ENCODE measurements at places on chromosomes 1 and 21.

GRCh38 chr1:16425125-16426025 lies 11.8 kb downstream of the SPATA21 start:
- DNase-seq = no peak

DNA sequence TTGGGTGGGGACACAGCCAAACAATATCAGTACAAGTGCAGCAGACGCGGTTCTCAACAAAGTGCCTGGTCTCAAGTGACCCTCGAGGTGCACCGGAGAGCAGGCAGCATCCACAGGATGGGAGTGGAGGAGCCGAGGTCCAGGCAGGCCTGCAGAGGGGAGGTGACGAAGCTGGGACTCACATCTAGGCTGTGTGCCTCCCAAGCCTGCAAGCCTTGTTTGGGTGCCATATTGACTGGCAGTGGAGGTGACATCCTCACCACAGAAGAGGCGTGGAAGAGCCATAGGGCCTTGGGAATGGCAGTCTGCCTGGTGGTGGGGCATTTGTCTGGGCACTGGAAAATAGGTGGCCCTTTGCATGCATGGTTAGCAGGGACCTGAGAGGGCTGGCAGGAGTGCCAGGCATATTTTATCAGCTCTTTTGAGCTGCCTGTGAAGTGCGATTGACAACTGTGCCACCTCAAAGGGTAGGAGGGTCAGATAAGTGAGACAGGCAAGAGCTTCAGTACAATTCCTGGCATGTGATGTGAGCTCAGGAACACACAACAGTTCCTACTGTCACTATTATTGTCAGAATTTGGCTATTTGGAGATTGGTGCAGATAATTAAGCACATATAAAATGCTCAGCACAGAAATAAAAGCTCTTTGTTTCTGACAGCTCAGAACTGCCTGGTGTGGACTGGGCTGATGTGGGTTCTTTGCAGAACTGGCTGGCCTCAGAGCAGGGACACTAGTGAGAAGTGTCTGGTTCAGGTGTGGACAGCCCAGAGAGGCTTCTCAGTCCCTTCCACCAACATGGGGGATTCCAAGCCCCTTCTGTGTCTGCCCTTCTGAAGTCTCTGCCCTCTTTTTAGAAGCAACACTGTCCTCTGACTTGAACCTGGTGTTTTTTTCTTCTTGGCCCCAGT lies 347.6 kb upstream of the AJAP1 start:
- DNase-seq = no peak

DNA sequence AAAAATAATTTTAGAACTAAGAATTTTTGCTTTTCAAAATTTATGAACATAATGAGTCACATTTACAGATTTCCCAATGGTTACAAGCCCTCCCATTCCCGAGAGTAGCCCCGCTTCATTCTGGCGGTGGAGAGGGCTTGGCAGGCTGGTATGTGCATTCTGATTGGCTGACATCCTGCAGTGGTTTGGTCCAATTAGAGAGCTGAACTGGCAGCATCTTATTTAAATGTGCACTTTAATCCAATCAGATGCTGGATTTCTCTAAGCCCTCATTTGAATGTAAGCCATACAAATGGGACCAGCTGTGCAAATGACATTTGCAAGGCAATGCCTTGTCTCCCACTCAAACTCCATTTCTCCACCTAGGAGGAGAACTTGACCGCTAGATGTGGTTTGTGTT lies 18.0 kb upstream of the TRIM17 start:
- no peak for DNase-seq

DNA sequence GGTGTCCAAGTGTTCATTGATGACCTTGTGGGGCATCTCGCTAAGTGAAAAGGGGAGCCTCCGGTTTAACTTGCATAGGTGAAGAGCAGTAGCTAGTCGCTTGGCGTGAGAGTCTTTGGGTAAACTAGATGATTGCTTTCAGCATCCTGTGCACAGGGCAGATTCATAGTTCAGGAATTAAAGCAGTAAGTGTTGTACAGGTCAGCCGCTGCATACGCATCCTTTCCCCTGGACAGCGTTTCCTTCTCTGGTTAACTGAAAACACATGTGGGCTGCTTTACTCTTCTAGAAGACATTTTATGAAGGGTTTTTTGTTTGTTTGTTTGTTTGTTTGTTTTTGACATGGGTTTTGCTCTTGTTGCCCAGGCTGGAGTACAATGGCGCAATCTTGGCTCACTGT lies 12.1 kb downstream of the NDUFV3 start:
- no peak for DNase-seq

DNA sequence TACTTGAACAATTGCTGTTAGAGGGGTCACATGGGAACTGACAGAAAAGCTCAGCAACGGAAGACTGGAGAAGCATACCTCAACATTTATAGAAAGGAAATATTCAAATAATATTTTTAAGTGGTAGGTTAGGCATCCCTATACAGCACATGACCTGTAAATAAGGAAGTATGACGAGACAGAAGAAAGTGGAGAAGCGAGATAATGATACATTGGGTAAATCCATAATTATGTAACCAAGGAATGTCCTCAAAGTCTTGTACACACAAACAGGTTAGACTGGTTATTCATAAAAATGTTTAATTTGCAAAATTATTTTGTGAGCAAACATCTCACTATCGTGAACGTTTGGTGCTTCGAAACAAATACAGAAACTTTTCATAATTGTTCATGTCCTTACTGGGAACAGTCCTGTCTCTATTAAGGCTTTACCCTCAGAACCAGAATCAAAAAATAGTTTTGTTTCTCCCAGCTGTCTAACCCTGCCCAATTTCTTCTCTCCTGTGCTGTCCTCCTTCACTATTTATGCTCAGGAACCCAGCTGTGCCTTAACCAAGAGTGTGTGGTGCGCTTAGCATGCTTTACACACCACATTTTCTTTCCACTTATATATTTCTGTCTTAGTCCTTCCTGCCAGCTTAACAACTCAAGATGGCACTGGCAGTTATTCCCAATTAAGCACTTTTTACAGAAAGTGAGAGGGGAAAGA lies 10.2 kb downstream of the KMO start:
- DNase-seq = no peak

DNA sequence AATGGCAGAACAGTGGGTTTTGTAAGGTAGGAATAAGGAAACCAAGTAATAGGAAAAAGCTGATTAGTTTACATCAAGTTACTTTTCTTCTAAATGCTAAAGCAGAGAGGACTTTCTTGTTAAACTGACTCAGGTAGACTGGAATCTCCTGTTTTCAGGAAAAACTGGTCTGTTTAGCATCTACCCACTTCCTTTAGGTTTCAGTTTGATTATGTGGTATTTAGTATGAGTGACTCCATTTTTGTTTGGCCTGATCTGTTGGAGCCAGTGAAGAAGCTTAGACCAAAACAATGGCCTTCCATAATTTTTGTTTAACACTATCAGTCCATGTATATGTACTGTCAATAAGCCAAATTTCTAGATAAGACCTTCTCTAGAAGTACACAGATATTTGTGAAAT lies 88.4 kb downstream of the EPB41 start:
- DNase-seq = no peak

DNA sequence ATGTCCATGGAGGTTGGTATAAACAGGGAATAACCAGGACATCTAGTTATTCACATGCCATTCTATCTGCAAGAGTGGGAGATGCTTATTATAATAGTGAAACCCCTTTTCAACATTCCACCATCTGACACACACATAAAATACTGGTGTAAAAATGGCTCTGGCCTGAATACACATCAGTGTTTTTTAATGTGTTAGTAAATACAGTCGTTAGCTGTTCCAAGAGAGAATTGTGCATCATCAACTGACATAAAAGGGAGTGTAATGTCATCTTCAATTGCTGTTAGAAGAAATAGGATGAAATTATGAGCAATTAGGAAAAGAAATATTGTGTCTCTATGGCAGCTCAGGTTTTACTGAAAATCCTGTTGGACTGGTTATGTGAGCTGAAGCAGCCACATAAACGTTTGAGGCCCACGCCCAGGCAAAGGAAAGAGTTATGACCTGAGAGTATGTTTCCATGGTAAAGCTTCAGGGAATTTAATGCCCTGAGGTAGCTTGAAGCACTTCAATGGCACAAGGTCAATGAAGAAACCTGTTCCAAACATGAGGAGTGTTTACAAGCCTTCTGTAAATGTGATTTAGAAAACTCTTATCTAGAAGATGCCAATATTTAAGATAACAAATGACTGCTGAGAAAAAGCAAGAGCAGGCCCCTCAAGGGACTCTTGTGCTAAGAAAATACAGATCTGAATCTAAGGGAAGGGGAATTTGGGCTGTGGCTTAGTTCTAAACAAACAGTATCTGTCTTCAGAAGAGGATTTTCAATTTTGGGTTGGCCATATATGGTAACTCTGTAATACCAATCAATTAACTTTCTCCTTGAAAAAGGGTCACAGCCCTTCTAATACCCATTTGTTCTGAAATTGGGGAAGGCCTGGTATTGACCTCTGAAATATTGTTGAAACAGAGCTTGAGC lies 384.3 kb downstream of the SEC16B start:
- no peak for DNase-seq

DNA sequence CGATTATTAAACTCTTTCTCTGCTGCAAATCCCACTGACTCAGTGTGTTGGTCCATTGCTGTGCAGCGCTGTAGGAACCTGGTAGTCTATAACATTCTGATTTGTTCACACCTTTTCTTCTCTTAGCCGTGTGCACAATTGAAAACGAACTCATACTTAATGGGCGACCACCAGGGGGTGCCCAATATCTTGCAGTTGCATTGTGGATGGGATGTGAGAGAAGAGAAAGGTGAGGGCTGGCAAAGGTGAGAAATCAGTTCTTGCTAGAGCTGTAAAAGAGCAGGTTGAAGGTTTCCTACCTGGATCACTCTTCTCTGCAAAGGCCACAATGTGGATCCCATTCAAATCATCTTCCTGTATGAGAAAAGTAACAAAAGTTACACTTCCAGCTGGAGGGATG lies 51.0 kb downstream of the CASQ2 start:
- DNase-seq = no peak

- DNase-seq = no peak
These were observed 65.4 kb downstream of the MACF1 start for GRCh38 chr1:39269791-39270342.

- DNase-seq = peak; percentile 83
These were observed 70.3 kb downstream of the PIK3CD start for GRCh38 chr1:9721606-9722377.

- no peak for DNase-seq
These were observed 34.1 kb upstream of the GPR153 start for GRCh38 chr1:6294890-6295556.

DNA sequence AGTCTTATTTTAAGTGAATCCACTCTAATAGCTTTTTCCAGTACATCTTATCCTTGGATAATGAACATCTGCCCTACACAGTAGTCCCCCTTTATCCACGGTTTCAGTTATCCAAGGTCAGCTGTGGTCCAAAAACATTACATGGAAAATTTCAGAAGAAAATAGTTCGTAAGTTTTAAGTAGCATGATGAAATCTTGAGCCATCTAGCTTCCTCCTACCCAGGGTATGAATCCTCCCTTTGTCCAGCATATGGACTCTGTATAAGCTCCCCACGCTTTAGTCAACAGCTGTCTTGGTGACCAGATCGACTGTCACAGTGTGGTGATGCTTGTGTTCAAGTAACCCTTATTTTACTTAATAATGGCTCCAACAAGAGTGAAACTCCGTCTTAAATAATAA lies 2.6 kb downstream of the GLRX2 start:
- DNase-seq = no peak

DNA sequence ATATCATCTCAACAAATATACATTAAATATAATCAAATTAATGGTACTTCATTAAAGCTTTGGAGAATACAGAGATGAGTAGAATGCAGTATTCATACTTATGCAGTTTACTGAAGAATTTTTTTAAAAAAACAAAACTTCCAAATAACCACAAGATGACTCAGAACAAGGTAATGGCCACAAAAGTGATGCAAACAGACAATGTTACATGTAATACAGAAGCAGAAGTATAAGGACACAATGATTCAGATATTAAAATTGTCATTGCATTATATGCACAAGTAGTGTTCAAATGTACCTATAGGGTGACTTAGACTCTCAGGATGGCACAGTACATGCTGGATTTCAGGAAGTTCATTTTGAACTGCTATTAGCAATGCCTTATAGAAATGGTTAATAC lies 227.2 kb upstream of the ST6GALNAC5 start:
- no peak for DNase-seq

DNA sequence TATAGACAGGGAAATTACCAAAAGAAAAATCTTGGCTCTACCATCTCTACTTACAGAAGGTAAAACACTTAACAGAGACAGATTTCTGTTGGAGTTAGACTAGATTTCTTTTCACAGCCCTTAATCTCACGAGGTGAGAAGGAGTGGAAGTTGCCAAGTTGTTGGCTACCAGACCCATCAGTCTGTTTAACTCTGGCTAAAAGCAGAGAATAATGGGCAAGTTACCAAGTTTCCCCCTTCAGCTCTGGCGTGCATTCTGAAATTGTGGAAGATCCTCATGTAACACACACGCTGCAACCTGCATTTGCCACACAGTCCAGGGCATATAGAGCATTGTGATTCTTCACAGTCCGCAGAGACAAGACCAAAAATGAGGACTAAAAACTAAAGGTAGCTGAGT lies 49.3 kb downstream of the STX6 start:
- no peak for DNase-seq

- peak; percentile 13 for DNase-seq
These were observed 36.4 kb upstream of the HHAT start for GRCh38 chr1:210292231-210292871.
